ENCODE measurements at places on chromosomes 13 and 19. TPM values are rescaled to one million over a fixed set of nuclear protein-coding genes. Genes with fewer than 3 reads are reported as not detected.

GRCh38 chr13:97539651-97540610 lies 106.0 kb downstream of the RAP2A start:
- H3K27me3 ChIP-seq, result no peaks in the 10 kb centered on the region
- no peaks in the 10 kb centered on the region for H3K36me3 ChIP-seq
- H3K4me1 ChIP-seq, result no peaks in the 10 kb centered on the region
- no peak overlapping the region for H3K4me3 ChIP-seq
- DNase-seq, result no peak

- H3K27me3 ChIP-seq, result no peaks in the 10 kb centered on the region
- no peak overlapping the region for H3K4me3 ChIP-seq
- no peak for DNase-seq
- H3K27ac ChIP-seq, result peak overlapping the region; percentile 31
These were observed 45.7 kb downstream of the COL4A2 start for GRCh38 chr13:110352735-110353134.

- DNase-seq, result no peak
- H3K4me3 ChIP-seq, result no peak overlapping the region
- no peaks in the 10 kb centered on the region for H3K27me3 ChIP-seq
- no peaks in the 10 kb centered on the region for H3K4me1 ChIP-seq
These were observed 37.3 kb upstream of the FNDC3A start for GRCh38 chr13:48938308-48938943.

DNA sequence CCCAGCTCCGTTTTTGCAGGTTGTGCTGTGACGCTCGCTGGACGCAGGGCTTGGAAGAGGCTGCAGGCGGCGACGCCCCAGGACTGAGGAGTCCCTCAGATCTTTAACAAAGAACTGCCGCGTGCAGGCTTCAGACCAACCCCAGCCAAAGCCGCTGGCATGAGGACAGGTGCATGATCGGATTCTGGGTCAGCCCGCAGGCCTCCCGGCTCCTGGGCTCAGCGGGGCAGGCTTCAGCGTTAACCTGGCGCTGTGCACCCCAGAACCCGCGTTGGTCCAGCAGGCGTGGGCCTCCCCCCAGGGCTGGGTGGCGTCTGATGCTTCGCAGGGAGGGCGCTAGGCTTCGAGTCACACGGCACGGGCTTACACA lies 920 bp upstream of the TIMM13 start:
- DNase-seq, result no peak
- peak overlapping the region; percentile 79 for H3K4me3 ChIP-seq
- H3K4me1 ChIP-seq, result peaks cover 34% of the 10 kb centered on the region
- H3K36me3 ChIP-seq, result peaks cover 11% of the 10 kb centered on the region
- peak overlapping the region; percentile 87 for H3K27ac ChIP-seq
- no peaks in the 10 kb centered on the region for H3K27me3 ChIP-seq

DNA sequence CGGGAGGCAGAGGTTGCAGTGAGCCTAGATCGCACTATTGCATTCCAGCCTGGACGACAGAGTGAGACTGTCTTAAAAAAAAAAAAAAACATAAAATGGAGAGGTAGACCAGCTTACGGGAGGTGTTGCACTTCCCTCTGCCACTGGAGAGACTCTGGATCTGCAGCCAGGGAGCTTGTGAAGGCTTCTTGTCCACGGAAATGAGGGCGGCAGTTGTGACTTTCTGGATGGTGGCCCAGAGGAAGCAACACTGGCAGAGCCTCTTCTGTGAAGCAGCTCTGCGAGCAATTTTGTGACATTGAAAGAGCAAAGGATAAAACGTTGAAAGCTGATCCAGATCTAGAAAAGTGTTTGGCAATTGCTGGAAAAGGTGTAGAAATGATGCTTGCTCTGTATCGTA lies 10.4 kb downstream of the SPINT2 start:
- H3K4me3 ChIP-seq, result no peak overlapping the region
- no peak for DNase-seq
- H3K4me1 ChIP-seq, result peaks cover 48% of the 10 kb centered on the region
- H3K27ac ChIP-seq, result peak overlapping the region; percentile 90
- no peaks in the 10 kb centered on the region for H3K27me3 ChIP-seq
- H3K36me3 ChIP-seq, result no peaks in the 10 kb centered on the region

GRCh38 chr13:71325556-71325955 lies 541.4 kb downstream of the DACH1 start:
- no peaks in the 10 kb centered on the region for H3K4me1 ChIP-seq
- H3K36me3 ChIP-seq, result no peaks in the 10 kb centered on the region
- no peak for DNase-seq
- no peaks in the 10 kb centered on the region for H3K27me3 ChIP-seq
- no peak overlapping the region for H3K27ac ChIP-seq

- no peaks in the 10 kb centered on the region for H3K27me3 ChIP-seq
- H3K36me3 ChIP-seq, result no peaks in the 10 kb centered on the region
- H3K27ac ChIP-seq, result no peak overlapping the region
- H3K4me3 ChIP-seq, result no peak overlapping the region
- DNase-seq, result no peak
- no peaks in the 10 kb centered on the region for H3K4me1 ChIP-seq
These were observed 2.8 kb upstream of the ARL11 start for GRCh38 chr13:49625392-49626079.

- peaks cover 10% of the 10 kb centered on the region for H3K36me3 ChIP-seq
- no peaks in the 10 kb centered on the region for H3K4me1 ChIP-seq
- DNase-seq, result no peak
- H3K27ac ChIP-seq, result no peak overlapping the region
These were observed 11.2 kb downstream of the CATSPERG start for GRCh38 chr19:38346837-38347236.

DNA sequence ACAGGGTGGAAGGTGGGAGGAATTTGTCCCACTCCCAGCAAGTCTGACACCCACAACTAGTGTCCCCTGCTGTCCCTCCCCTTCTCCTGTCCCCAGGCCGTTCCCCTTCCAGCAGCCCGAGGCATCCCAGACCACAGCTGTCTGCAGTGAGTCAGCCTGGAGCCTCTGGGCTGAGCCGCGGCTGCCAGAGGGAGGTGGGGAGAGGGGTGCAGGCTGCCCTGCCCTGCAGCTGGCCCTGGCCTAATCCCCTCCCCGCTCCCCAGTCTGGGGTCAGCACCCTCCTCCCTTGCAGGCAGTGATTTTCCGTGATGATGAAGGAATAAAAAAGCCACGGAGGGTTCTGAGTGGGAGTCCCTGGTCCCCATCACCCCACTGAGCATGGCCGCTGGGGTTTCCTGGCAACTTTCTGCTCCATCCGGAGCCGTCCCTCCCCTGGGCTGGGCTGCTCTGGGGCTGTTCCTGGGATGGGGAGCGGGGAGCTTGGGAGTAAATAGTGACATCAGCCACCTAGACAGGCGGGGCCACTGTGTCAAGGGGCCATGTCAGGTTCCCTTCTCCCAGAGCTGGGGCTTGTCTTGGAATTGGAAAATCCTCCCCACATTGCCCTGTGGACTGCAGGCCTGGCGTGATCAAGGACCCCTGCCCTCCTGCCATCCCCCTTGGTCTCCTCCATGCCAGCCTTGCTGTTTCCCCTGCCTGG lies 16.8 kb downstream of the SPC24 start:
- H3K27ac ChIP-seq, result peak overlapping the region; percentile 96
- H3K4me3 ChIP-seq, result peak overlapping the region; percentile 59
- H3K27me3 ChIP-seq, result no peaks in the 10 kb centered on the region
- DNase-seq, result peak; percentile 54
- peaks cover 34% of the 10 kb centered on the region for H3K4me1 ChIP-seq

- H3K27ac ChIP-seq, result peak overlapping the region; percentile 100
- no peaks in the 10 kb centered on the region for H3K27me3 ChIP-seq
- peak overlapping the region; percentile 64 for H3K4me3 ChIP-seq
- peaks cover 65% of the 10 kb centered on the region for H3K4me1 ChIP-seq
- DNase-seq, result no peak
- peaks cover 48% of the 10 kb centered on the region for H3K36me3 ChIP-seq
These were observed 20.3 kb upstream of the EPHX3 start for GRCh38 chr19:15252398-15253018.

- no peaks in the 10 kb centered on the region for H3K27me3 ChIP-seq
- no peak overlapping the region for H3K4me3 ChIP-seq
- H3K36me3 ChIP-seq, result no peaks in the 10 kb centered on the region
- DNase-seq, result no peak
- H3K27ac ChIP-seq, result no peak overlapping the region
These were observed 614 bp downstream of the FXYD3 start for GRCh38 chr19:35116072-35116801.

DNA sequence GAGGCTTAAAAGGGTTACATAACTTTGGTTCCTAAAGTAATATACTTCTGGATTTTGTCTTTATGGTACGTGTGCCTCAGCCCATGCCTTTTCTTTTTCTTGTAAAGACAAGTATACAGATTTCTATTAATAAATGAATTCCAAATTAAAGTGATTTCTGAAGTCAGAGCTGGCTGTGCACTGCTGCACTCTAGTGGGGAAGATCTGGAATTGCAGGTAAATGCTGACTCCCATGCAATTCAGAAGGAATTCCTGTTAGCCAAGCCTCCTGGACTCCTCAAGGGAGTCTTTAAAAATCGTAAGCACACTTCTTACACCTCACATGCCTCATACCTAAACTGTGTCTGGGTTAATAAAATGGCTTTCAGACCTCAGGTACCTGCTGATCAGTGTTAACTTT lies 118.4 kb upstream of the SLC7A1 start:
- no peaks in the 10 kb centered on the region for H3K36me3 ChIP-seq
- DNase-seq, result no peak
- H3K4me3 ChIP-seq, result no peak overlapping the region
- H3K4me1 ChIP-seq, result no peaks in the 10 kb centered on the region
- H3K27me3 ChIP-seq, result no peaks in the 10 kb centered on the region

The CD22 gene
- total RNA-seq, result 3.6 TPM

The PLIN3 gene
- total RNA-seq, result 41.7 TPM

The SLITRK6 gene
- not detected for total RNA-seq

The F2RL3 gene
- total RNA-seq, result 5.4 TPM

The ZNF221 gene
- total RNA-seq, result 5.8 TPM

The IQCN gene
- 29.2 TPM for total RNA-seq

The CC2D1A gene
- total RNA-seq, result 29.5 TPM

The TEX29 gene
- total RNA-seq, result not detected

Data from thoracic aorta (tissue), 2 donors.